ENCODE measurements at places on chromosomes 16 and 17.

GRCh38 chr16:10338426-10338825, 47.4 kb upstream of the ATF7IP2 start:
- DNase-seq: no peak

GRCh38 chr17:81179861-81180260, 13.8 kb upstream of the AATK start:
- no peak for DNase-seq

GRCh38 chr17:78284146-78284545, 52.7 kb downstream of the TMEM235 start:
- DNase-seq: no peak

DNA sequence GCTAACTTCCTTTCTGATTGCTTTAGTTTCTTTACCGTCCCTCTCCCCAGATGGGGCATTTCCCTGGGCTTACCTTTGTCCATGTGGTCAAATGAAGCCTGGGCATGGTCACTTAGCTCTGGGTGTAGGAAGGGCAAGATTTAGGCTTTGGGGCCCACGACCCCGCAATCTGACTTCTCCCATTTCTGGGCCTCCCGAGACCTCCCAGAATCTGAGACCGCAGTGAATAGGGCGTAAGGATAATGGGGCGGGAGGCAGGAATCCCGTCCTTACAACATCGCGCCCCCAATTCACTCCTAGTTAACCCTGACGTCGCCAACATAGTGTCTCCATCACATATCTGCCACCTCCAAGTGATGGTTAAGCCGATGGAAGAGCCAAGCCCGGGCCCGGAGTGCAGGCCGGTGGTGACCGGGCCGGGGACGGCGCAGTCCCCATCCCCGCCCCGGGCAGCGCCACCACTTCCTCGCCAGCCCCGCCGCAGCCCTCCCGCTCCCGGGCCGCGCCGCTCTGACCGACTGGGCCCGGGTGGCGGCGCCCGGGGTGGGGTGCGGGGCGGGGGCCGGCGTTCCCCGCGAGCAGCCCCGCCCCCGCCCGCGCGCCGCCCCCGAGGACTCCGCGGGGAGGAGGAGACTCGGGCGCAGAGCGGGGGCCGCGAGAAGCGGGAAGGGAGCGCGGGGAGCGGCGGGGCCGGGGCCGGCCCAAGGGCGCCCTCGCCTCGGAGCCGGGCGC, at the start of gene RHBDL3:
RHBDL3 (plus strand) TSS at position 641 of the 732 bp plus-strand sequence. CDS start 358 bp downstream, outside the sequence.
- DNase-seq: peak; percentile 21

GRCh38 chr16:24013864-24014645, 178.3 kb downstream of the PRKCB start:
- DNase-seq: no peak
